Central memory CD8-positive, alpha-beta T cell (primary cell): ENCODE measurements at places on chromosomes 4 and X.

DNA sequence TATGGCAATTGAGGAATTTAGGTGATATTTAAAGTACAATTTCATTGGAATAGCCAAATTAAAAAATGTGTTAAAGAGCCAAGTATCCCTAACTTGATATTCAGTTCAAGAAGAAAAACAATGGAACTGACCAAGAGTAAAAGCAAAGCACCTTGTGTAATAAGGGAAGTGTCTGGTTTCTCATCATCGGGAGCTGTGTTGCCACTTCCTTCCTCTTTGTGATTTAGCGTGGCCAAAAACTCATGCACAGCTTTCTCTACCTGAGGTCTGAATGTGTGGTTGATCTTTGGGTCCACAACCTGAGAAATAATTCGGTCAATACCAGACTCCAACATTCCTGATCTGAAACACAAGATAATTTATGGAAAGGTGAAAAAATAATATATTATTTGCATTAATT is 12.4 kb downstream of the BOD1L1 start:
- DNase-seq = no peak

GRCh38 chr4:93960450-93960849 is 131.9 kb downstream of the ATOH1 start:
- DNase-seq = no peak

DNA sequence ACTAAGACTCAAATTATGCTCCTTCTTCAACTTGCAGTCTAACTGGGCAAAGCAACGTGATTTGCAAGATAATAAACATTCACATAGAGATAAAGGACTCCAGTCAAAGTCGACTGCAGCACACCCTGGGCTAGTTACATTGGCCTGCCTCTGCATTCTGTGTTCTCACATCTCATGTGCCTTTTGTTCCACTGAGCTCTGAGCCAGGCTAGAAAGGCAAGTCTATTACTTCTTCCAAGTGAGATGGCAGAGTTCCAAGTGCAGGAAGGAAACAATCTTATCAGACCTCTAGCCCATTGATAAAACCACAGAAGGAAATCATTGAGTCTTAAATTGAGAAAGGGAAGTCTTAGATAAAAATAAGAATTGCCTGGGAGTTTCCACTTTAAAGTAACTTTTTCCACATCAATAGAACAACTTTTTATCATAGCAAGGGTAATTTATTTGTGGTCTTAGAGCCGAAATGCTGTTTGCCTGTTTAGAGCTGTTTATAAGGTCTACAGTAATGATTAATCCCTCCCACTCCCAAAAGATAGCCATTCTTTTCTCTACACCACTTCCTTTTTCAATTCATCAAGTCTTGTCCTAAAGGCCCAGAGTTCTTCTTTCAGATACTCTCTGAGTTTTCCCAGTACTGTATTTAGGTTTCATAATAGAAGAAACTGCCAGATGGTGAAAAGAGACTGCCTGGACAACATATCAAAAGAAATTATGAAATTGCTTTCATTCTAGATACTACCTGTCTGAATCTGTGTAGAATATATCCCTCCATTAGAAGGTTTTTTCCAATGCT is 200.2 kb downstream of the GUCY2F start:
- DNase-seq = no peak

GRCh38 chr4:56187688-56188087 is 199.6 kb downstream of the AASDH start:
- no peak for DNase-seq

- no peak for DNase-seq
Observed at GRCh38 chrX:76127341-76127740, 45.5 kb upstream of the PBDC1 start.

DNA sequence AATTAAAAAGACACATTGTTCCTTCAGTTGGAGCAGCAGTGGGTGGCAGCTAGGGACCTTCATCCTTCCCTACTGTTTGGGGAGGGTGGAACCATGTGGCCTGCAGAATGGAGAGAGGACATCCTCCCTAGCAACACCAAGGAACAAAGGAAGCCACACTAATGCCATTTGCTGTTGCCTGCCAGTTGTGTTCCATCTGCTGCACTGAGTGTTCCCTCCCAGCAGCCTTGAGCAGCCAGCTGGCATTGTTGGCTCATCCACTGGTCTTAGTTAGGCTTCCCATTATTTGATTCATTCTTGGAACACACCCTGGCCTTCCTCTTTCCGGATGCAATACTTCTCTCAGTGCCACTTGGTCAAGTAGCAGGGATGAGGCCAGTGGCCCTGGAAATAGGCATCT is 25.0 kb upstream of the HMGB3 start:
- DNase-seq = no peak

- no peak for DNase-seq
Observed at GRCh38 chr4:161828061-161828460, 335.7 kb downstream of the FSTL5 start.
